ENCODE measurements at places on chromosomes 7 and 10. TPM values are rescaled to one million over a fixed set of nuclear protein-coding genes. Genes with fewer than 3 reads are reported as not detected.

The DRGX gene
- not detected for total RNA-seq

- no peak for DNase-seq
Measured at GRCh38 chr10:109428775-109429491, 494.4 kb downstream of the XPNPEP1 start.

DNA sequence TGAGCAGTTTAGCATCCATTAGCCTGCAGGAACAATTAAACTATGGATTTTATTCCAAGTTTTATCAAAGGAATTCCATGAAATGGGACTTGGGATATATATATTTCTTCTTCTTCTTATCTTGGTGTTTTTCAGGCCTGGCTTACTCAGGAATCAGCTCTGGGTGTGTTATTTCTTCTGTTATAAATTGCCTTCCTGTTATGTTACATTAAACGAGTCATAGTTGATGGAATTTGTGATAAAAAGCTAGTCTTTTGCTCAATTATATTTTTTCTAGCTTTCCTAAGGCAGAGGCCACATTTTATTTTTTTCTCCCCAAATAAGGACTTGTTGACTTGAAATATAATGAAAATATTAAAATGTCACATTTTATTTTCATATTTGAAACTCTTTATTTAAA, 141.3 kb downstream of the EPC1 start:
- DNase-seq = no peak

DNA sequence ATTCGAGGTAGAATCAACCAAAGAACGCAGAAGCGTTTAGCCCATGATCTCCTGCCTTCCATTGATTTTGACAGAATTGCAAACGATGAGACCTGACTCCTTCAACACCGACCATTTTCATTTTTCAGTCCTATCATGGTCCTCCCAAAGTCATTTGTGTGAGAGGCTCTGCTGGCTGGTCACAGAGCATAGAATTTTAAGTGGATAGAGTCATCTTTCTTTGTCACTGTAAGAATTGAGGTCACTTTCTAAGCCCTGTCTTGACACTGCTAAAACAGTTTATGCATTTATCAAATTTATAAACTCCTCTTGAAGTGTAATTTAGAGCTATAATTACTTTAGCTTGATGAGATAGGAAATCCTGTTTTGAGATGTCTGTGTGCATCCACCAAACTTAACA, 72.0 kb downstream of the UBE3C start:
- DNase-seq = no peak

DNA sequence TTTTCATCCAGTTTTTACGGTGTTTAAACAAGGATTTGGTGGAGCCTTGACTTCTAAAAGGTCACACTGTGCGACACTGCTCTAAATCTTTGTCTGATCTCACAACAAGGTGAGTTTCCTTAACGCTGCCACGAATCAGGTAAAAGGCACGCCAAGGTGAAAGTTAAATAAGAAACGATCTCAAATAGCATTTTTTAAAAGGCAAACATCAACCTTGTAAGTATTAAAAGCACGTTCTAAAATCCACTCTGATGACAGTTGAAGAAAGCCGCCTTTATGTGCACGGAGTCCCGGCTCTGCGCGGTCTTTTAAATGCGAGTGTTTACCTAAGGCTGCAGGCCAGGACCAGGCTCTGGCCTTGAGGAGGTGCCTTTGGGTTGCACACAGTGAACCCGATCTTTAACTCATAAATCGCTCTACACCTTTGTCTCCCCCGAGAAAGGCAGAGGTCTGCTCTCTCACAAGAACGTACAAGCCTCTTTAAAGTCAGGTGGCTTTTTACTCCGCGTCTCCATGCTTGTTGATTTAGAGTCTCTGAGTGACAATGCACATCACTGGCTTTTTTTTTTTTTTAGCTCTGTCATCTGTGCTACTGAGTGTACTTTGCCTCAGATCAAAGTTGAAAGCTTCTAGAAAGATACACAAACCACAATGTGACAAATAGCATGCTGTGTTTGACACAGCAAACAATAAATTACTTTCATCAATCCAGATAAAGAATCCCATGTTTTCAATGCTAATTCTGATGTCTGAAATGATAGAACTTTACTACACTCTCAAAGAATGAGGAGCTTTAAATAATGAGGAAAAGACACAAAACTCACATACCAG, 25.9 kb upstream of the RNF32 start:
- DNase-seq = no peak

- DNase-seq = peak; percentile 100
Measured at GRCh38 chr10:26780793-26781601, 79.8 kb downstream of the ABI1 start.

GRCh38 chr7:88664630-88665233, 94.8 kb upstream of the ZNF804B start:
- DNase-seq = peak; percentile 81

DNA sequence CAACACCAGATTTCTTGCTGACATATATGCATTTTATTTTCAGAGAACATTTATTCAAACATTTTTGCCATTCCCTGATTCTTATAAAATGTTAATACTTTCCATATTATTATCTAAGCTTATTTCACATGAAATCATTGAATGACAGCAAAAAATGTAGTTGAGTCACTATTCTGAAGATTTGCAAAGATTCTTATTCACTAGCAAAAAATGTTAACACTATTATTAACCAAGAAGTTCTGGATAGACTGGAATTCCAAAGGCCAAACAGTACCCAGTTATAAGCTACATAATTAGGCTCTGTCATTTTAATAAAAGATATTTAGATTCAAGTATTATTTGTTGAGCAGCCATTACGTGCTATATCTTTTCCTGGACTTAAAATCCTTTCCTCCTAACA, 4.3 kb downstream of the GSTO2 start:
- no peak for DNase-seq

The BRAT1 gene
- total RNA-seq = 13.3 TPM

DNA sequence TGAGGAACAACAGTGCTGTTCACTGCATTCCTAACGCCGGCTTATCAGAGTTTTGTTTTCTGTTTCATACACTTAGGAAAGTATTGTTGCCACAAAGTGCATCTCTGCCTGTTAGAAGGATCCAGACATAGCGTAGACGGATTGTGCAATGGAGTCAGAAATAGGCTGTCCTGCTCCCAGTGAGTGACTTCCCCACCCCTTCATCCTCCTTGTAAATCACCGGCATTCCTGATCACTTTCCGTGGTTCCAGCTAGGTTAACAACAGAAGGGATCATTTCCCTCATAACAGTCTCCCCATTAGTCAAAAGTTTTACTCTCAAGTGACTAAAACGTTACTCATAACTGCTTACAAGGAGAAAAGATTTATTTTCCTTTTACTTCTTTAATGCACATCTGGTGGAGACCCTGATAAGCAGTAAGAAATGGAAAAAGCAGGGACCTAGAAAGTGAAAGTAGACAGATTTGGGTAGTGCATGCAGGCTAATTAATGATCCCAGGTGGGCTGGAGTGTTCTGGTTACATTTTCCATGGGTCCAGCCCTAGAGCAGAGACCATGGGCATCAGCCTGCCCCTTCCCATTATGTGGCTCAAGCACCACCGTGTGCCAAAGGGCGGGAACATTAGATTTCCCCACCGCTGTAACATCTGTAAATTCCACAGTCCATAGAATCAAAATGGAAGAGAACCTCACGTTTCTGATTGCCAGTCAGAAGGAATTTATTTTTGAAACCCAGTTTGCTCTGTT, 395.1 kb upstream of the GALNT17 start:
- peak; percentile 94 for DNase-seq

DNA sequence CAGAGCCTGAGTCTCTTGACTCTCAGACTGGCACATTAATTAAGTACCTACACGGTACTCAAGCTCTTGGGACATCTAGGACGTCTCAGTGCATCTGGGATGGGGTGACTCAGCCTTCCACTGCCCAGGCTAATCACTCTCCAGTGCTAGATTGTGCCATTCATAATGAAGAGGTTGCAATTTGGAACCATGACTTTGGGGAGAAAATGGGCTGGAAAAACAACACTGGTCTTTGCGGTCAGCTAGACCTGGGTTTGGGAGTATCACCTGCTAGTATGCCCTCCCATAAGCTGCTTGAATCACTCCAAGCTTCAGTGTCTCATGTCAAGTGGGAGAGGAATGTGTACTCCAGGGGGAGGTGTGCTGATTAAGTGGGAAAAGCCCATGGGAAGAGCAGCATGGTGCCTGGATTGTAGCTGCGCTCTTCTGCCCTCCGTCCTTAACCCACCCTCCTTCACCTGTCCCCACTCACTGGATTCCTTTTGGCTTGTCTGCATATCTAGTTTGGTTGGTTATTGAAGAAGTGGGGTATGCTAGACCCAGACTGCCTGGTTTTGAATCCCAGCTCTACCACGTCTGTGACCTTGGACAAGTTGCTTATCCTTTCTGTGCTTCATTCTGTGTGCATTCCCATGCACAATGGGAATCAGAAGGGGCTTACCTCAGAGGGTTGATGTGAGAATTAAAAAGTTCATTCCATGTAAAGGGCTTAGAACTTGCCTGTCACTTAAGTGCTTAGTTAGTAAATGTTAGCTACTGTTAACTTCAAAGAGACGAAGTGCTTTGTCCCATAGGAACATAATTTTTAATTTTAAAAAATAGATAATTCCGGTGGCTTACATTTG, 3.8 kb downstream of the NFE2L3 start:
- peak; percentile 79 for DNase-seq

GRCh38 chr7:36048141-36048901, 104.7 kb upstream of the EEPD1 start:
- peak; percentile 56 for DNase-seq

DNA sequence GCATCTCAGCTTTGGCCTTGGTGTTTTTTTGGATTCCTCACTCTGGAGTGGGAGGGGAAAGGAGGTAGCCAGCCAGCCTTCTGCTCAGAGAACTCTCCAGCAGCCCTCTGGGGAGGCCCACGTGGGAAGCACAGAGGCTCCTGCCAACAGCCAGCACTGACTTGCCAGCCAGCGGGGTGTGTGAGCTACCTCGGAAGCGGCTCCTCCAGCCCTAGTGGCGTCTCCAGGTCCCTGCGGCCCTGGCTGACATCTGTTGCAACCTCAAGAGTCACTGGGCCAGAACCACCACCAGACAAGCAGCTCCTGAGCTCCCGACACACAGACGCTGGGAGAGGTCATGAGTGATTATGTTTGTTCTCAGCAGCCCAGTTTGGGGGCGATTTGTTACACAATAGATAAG, 180.2 kb upstream of the FZD8 start:
- peak; percentile 82 for DNase-seq

The OR6B1 gene
- total RNA-seq = not detected

The NPTX2 gene
- total RNA-seq = 0.13 TPM

The PIP gene
- total RNA-seq = not detected

The TLX1 gene
- total RNA-seq = not detected

GRCh38 chr10:112280205-112280921, 2.8 kb upstream of the TECTB start:
- DNase-seq = peak; percentile 62

GRCh38 chr10:52619052-52619451, 153.5 kb downstream of the MBL2 start:
- DNase-seq = no peak

- DNase-seq = no peak
Measured at GRCh38 chr10:112208997-112209396, 25.4 kb upstream of the GPAM start.

DNA sequence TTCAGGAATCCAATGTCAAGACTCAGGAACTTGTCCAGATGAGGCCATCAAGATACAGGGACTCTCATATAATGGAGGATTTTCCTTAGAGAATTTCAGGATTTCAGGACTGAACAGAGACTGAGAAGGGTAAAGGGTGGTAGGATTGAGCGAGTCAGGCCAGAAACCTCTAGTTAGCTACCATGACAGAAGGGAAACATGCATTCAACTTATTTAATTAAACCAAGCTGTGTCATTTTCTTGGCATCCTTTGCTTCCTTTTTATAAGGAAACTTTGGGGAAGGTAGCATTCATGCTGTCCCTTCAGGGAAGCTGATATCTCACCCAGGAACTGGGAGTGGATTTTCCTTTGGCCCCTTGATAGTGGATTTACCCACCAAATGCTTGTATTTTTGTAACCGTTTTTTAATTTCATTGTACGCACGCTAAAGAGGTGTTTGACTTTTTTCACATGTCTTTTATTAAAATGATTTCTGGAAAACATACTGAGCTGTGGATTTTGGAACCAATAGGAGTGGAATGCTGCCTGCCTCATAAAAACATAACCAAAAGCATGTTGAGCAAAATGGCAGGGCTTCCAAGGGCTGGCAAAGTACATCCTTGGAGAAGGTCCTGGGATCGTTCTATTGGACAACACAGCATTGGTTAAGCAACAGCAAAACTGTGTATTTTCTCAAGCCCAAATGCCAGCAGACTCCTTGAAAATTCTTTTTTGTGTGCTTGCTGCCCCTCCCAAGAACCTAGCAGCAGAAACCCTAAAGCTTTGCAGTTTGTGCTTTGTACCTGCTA, 104.5 kb downstream of the CXCL12 start:
- no peak for DNase-seq

DNA sequence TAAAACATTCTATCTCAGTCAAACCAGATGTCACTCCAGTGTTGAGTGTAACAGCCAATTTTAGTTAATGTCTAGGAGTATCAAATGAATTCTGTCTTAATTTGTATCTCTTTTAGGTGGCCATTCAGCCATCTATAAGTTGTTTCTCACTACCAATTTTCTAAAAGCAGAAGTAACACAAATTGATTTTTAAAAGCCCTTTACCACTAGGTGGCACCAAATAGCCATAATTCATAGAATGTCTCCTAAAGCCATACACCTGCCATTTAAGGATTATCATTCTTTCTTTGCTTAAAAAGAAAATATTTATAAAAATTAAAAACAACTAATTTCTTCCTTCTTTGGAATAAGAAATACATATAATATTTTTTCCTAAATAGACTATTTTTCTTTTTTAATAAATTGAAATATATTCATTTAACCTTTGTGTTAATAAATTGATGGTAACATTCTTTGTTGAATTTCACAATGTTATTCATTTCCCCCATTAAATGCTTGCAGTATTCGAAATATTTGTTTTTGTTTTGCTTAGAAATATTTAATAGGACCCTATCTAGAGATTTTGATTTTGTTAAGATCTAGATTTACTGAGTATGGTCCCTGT, 107.8 kb upstream of the PPP1R3A start:
- peak; percentile 58 for DNase-seq

GRCh38 chr7:156107957-156108356, 295.7 kb upstream of the SHH start:
- no peak for DNase-seq

GRCh38 chr7:75725306-75725705, 13.4 kb downstream of the HIP1 start:
- no peak for DNase-seq

DNA sequence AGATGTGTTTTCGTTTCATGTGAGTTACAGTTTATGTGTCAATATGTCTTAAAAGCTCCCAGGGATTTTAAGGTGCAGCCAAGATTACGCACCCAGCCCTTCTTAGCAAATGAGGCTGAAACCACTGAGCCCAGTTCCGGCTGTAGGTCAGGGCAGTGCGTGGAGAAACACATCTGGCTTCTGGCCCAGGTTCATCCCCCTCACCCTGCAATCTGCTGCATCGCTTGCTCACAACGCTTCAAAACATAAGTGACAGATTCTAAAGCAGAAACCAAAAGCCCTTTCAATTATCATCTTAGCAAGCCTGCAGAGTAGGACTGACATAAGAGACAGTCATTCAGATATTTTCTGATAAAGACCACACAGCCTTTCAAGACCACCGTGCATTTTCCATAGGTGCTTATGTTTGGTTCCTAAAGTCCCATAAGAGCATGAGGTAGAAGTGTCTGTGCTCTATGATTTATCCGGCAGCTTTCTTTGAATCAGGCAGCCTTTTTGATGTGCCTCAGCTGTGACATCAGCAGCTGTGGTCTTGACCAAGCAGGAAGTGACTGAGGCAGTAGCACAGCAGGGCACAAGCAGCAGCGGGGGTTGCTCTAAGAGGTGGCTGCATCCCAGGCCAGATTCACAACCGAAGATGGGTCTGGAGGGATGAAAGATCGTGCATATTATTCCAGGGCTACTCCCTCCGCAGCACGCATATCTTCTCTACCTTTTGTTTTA, 72.1 kb upstream of the LYZL2 start:
- DNase-seq = no peak

All from bronchial epithelial cell (primary cell).